Stimulated activated CD8-positive, alpha-beta memory T cell treated with anti-CD3 and anti-CD28 coated beads, Interleukin-4, amount 100 ng/mL, for 1 hour (primary cell): ENCODE measurements at places on chromosomes 5 and 9.

GRCh38 chr9:1531424-1531823, 481.3 kb downstream of the DMRT2 start:
- DNase-seq: no peak

DNA sequence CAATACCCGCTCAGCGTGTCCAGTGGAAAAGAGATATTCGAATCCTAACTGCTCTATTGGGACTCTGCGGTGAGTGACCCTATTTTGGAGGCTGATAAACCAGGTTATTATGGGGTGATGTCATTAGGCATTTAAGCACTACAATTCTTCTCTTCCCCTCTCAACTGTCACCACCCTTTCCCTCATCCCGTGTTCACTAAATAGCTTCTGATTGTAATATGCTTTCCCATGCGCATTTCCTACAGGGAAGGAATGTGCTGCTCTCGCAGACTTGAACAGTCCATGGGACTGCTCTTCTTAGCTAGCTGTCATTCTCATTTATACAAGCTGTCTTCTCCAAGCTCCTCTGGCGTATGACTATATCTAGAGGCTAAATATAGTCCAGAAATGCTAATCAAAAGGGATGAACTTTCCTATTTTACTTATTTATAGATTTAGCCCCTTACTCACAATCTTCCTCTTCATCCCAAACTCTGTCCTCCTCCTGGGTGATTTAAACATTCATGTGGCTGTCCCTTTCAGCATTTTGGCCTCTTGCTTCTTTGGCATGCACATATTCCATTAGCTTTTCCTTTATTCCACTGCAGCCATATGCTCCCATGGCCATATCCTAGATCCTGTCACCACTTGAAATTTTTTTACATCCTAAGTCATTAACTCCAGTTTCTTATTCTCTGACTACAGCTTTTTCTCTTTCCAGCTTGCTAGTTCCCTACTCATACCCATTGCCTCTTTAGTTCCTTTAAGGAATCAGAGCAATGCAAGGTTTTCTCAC, 39.6 kb upstream of the CSNK1G3 start:
- DNase-seq: no peak

DNA sequence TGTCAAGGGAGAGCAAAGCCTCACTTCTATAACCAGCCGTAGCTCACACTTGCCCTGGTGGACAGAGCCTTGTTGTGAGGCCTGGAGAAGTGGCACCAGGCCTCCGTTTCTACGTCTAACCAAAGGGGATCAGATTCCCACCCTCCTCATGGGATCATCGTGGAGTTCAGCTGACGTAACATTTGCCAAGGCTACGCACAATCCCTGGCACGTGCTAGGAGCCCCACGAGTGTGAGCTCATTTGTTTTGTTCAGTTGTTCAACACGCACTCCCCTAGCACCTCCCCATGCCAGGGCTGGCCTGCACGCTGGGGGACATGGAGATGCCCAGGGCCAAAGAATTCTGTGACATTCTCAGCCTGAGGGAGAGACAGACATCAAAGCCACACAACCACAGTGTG, 23.1 kb downstream of the ADGRD2 start:
- no peak for DNase-seq

DNA sequence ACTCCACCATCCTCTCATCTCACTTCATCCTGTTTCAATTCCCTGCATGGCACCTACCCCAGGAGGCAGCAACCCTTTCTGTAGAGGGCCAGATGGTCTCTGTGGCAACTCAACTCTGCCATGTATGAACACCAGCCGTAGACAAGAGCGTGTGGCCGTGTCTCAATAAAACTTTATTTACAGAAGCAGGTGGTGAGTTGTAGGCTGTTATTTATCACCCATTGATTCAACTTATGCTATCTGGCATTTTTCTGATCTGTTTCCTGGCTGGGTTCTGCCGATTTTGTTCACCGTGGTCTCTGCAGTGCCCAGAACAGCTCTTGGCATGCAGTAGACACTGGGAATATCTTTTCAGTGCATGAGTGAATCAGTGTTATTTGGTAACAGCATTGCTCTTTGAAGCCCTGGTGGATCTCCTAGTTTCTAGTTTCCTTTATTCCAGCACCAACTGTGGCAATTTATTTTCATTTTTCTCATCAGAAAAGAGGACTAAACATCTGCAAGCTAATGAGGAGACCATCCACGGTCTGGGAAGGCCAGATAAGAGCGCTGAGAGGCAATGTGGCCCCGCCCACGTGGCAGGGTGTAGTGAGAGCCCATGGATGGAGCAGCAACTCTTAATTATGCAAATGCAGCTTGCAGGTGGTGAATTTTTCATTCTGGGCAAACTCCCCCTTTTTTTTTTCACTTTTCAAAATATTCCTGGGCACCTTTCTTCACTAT, 77.9 kb downstream of the CTSL start:
- DNase-seq: no peak

- no peak for DNase-seq
Measured at GRCh38 chr5:94784536-94785505, 166.4 kb downstream of the SLF1 start.

DNA sequence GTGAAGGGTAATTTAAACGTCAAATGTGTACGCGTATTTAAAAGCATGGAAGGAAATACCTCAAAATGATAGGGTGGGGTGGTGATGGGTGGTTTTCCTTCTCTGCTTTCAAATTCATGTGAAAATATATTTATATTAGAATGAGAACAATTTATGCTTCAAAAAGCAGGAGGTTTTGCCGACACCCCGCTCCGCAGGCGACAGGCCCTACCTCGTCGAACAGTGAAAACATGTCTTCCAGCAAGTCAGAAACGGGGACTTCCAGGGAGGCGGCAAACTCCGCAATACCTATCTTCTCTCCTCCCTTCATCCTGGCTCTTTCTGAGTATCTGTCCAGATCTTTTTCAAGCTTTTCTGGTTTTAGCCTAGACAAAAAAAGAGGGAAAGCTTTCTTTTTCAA, 28.5 kb upstream of the SLC6A3 start:
- no peak for DNase-seq

DNA sequence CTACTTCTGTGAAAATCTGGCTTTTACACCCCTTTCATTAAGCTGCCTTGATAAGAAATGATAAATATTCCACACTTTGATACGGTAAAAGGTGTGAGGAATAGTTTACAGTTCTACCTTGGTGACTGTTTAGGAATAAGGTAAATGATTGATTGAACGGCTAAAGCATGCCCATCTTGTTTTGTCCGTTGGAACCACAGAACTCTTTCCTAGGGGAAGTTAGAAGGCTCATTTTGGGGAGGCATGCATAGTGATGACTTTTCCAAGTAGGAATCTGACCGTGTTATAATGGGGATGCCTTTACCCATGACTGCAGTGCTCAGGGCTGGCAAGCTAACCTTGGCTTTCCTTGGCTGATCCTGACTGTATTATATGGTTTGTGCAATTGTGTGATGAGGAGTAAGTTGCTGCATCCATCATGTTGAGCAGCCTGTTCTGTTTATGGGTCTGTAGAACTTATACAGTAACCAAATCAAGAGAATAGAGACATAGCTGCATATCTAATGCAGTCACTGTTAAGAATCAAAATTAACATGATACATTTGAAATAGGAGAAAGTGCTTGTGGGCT, 24.5 kb downstream of the PCSK5 start:
- DNase-seq: no peak

DNA sequence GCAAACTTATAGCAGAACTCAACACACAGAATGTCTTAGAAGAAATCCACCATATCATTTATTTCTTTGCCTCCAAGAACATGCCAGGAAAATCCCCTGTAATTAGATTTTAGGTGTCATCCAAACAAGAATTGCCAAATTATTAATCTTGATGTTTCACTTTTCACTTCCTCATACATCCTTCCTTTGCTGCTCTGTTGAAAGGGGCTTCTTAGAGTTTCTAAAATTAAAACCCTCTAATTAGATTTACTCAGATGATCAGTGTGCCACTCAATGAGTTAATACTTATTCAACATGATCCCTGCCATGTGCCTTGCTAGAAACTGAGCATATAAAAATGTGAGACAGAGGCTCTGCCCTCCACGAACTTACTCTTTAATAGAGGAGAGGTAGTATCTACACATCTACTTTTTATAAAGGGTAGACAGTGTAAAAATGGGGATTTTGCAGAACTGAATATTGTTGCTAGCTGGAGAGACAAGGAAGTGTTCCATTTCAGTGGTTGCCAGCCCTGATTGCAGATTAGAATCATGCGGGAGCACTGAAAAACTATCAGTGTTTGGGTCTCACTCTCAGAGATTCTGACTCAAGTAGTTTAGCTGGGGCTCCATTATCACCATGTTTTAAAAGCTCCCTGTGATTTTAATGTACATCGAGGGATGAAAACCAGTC, 498.4 kb downstream of the TLE4 start:
- no peak for DNase-seq

DNA sequence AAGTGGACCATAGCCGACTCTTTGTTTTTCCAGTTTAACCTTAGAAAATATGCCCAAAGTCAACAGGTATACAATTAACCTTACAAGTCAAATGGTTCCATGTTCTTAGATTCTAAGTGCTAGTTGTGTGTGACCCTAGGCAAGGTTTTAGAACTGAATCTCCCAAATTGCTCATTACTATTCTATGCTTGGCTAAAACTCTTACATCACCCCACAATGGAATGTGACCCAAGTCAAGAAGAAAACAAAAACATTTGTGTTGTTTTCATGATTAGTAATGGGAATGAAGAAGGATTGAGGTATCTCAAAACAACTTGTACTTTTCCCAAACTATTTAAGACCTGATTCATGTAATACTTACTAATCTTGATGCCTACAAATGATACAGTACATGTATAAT, 159.2 kb downstream of the ARRDC3 start:
- no peak for DNase-seq

- DNase-seq: no peak
Measured at GRCh38 chr5:127766676-127767335, 63.6 kb downstream of the CCDC192 start.

- DNase-seq: no peak
Measured at GRCh38 chr5:54207566-54207965, 102.8 kb downstream of the ARL15 start.

GRCh38 chr9:96258967-96259366, 43.0 kb downstream of the HSD17B3 start:
- no peak for DNase-seq

- no peak for DNase-seq
Measured at GRCh38 chr9:107810461-107810961, 320.9 kb upstream of the KLF4 start.

GRCh38 chr5:23157716-23158115, 304.6 kb upstream of the CDH12 start:
- no peak for DNase-seq

GRCh38 chr5:177457852-177458681, 11.5 kb downstream of the PRR7 start:
- no peak for DNase-seq

- no peak for DNase-seq
Measured at GRCh38 chr5:121851643-121852574, at the start of gene FTMT. TSS of gene FTMT (plus strand) at chr5:121851882. CDS start at chr5:121851964, 82 bp downstream.

GRCh38 chr9:114619191-114619761, 8.2 kb downstream of the TMEM268 start:
- no peak for DNase-seq

DNA sequence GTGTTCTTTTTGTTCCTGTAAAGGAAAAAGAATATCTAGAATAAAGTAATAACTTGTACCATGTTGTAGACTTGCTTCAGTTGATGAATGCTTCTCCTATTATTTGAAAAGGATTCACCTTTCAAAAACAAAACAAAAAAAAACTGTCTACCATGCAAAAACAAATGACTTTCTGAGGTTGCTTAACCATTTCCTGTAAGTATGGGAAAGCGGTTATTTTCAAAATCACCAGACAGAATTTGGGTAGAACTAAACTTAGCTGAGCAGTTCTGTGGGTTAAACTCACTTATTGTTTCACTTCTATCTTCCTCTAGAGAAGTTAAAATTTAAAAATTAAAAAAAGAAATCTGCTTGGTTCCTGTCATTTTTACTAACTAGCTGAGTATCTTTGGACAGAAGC, 25.2 kb downstream of the LNPEP start:
- no peak for DNase-seq

- DNase-seq: no peak
Measured at GRCh38 chr5:170219615-170220014, 13.2 kb upstream of the C5orf58 start.

- no peak for DNase-seq
Measured at GRCh38 chr5:143479394-143479793, 75.9 kb upstream of the NR3C1 start.

DNA sequence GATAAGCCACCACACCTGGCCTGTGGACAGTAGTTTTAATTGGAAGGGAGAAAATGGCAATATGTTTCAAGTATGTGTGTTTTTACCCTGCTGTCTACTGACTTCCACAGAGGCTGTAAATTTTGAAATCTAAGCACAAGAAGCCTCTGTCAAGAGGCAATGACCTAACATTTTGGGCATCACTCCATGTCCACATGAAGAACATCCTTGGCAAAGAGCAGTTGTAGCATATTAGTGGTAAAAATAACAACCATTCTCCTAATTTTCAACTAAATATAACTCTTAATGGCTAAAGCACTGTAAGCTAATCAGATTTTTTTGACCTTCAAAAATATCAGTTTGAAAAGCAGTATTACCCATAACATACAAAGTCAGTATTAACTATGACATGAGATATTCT, 100.3 kb upstream of the APC start:
- DNase-seq: no peak

DNA sequence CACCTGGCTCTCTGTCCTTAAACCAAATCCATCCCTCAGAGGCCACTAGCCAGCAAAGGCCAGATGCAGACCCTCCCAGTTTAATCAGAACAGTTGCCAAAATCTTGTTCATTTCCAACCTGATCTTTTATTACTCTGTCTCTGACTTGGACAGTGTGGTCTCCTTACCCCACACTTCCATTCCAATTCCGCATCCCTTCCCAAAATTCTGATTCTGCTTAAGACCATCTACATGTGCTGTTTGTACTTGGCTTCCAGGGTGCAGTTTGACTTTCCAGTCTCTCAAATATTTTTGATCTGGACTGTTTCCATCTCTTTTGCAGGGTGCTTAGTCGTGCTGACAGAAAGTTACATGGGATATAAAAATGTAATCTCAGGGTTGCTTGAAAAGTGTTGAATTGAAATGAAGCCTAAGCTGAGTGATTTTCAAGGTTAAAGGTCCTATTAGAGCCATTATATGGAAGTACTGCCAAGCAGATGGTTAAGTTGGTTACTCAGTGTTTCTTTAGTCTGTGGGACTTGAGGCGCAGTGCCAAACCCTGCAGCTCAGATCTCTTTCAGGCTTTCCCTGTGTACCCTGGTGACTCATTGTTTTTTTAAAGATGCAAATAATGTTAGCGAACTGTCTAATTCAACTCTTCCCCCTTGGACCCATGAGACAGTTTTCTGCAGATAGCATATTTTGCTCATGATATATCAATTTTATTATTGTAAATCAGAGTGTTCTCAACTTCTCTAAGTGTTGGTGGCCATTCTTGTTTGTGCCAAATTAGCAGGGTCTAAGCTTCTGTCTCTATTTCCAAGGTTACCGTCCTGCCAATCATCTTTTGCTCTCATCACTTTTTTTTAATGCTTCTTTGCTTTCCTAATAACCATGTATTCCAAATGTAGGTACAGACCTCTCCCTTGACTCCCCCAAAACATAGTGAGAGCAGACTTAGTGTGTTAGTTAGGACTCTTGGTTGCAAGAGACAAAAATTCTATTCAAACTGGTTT, 18.2 kb upstream of the DCP2 start:
- DNase-seq: no peak

GRCh38 chr5:144598451-144599068, 427.9 kb downstream of the KCTD16 start:
- no peak for DNase-seq

GRCh38 chr5:73945505-73945904, 319.5 kb downstream of the ARHGEF28 start:
- DNase-seq: no peak
